Amniotic stem cell (primary cell): ENCODE measurements at places on chromosomes 6 and 20.

DNA sequence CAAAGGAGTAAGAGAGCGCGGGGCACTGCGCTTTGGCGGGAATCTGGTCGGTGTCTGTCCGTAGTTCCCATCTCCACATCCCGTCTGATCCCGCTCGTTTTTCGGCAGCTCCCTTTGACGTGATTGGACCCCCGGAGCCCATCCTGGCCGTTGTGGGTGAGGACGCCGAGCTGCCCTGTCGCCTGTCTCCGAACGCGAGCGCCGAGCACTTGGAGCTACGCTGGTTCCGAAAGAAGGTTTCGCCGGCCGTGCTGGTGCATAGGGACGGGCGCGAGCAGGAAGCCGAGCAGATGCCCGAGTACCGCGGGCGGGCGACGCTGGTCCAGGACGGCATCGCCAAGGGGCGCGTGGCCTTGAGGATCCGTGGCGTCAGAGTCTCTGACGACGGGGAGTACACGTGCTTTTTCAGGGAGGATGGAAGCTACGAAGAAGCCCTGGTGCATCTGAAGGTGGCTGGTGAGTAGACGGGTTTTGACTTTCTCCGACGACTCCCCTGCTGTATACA, 1.4 kb downstream of the BTN1A1 start:
- no peak for DNase-seq

DNA sequence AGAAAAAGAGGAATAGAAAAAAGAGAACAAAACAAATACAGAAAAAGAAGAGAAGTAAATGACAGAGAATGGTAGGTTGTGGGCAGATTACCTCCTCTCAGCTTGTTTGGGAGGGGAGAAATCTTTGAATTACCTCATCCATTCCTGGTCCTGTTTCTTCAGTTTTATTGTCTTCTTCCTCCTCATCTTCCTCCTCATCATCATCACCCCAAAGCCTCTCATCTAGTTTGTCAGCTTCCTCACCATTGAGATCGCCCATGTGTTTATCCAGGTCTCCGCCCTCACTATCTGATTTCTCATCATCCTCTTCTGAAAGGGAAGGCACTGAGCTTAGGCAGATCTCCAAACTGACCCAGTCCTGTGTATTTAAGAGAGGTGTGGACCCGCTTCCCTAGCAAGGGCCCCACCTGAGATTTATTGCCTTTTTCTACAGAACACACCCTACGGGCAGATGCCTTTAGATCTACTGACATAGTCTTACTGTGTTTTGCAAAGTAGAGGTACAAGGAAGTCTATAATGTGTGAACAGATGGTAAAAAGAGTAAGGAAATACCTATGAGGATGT, 24.2 kb upstream of the LYRM2 start:
- DNase-seq = no peak

GRCh38 chr6:152750694-152751093, at the start of gene VIP:
Gene VIP, plus strand, starts transcription at chr6:152750797. Its CDS starts 1,381 bp downstream, at chr6:152752178.
- DNase-seq = no peak

GRCh38 chr6:146357578-146358430, 185.8 kb upstream of the RAB32 start:
- peak; percentile 49 for DNase-seq

GRCh38 chr20:15760001-15760621, 813.1 kb downstream of the KIF16B start:
- DNase-seq = no peak

DNA sequence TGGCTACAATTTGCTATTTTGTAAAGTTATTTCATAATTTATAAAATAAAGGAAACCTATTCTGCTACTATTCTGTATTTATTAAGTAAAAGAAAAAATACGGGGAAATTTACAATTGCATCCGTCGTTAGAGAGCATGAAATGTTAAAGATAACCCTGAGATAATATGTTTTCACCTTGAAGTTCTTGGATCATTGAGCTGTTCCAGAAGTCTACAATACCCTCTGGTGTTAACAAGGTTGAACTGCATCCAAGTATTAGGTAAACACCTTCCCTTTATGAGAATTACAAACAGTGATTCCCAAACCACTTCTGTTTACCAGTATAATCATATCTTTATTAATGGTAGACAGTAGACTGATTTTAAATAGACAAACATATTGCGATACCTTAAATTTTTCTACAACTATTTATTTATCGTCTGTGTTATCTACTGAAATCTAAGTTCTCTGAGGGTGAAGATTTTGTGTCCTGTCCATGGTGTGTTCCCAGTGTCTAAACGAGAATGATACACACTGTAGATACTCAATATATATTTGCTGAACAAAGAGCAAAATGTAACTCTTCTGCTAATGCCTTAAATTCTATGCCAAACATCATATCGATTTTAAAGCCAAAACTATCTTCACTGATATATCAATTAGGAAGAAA, 28.2 kb downstream of the TBC1D32 start:
- no peak for DNase-seq

- DNase-seq = no peak
These were observed 37.4 kb downstream of the PLCG1 start for GRCh38 chr20:41174782-41175181.

DNA sequence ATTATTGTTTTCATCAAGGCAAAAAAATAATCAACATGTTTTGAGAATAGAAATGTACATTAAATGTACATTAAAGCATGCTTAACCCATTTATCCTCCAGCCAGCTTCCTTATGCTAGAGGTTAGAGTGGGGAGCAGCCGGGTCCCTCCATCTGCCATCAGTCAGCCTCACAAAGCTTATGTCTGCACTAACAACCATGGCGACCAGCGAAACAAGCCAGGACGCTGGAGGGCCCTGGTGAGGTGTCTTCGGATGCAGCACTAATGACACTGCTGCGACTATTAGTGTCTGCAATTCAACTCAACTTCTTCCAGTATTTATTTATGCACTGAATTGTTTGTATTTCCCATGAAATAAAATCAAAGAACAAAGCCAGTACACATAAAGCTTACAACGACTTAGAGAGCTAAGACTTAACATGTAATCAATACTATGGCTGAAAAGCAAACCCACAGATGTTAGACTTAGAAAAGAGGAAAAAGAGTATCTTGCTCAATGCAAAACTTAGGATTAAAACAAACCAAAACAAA, 6.8 kb downstream of the CLDN20 start:
- DNase-seq = no peak

DNA sequence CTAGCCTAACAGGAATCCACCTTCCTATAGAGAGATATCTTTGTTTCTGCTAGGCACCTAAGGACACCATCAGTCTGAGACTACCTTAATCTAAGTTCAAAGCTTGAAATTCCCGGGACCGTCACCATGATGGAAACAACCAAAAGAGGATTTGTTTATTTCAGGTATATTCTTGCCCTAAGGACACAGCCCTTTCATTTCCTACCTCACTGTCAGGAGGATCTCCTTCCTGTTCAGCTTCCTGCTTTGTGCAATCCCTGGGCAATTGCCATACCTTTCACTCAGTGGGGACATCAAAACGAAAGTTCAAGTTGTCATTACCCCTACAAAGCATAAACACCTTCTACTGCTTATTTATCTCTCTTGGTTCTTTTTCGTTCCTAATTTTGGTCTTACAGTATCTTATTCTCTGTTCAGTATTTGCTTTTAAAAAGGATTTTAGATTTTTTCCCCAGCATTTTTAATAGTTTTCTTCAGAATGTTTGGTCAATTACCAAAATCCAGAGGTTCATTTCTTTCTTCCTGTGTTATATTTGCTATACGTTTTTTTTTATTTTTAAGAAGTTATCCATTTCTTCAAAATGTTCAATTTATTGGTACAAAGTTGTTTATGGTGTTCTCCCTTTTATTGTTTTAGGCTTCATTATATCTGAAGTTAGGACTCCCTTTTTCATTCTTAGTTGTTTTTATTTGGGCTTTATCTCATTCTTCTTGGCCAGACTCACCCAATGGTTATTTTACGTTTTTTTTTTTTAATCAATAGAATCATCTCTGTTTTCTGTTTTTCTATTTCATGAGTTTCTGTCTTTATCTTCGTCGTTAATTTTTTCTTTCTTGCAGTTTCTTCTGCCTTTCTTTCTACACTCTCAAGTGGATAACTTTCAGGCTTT, 13.0 kb upstream of the TBPL1 start:
- DNase-seq = no peak

DNA sequence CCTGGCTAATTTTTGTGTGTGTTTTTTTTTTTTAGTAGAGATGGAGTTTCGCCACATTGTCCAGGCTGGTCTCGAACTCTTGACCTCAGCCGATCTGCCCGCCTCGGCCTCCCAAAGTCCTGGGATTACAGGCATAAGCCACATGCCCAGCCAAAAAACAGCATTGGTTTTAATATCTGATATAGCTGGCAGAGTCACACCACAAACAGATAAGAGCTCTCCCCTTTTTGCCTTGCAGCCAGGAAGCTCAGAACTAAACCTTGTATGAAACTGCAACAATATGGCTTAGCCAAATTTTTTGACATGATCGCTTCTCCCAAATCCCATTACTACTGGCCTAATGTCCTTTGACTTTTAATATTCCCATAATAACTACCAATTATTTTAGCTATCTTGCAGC, 4.9 kb downstream of the ACOT8 start:
- no peak for DNase-seq

- DNase-seq = no peak
These were observed 40.0 kb downstream of the KATNA1 start for GRCh38 chr6:149608381-149608982.

DNA sequence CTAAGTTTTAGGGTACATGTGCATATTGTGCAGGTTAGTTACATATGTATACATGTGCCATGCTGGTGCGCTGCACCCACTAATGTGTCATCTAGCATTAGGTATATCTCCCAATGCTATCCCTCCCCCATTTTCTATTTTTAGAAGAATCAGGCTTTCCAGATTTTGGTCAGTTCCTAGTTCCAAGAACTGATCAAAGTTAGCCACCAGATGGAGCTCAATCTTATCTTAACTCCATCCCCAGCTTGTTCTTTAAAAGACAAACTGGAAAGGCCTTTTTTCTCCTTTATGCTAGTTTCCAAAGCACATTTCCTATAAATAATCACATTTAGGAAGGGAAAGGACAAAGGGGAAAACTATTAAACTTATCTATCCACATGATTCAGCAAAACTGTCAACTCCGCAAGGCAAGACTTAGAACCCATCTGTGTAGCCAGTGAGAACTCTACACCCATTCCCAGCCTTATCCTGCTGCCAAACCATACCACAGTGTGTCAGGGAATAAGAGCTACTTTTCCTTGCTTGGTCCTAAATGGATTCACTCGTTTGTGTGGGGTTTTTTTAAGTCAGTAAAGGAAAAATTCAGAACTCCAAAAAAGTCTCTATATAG, 22.8 kb upstream of the KHDC1 start:
- DNase-seq = peak; percentile 64

DNA sequence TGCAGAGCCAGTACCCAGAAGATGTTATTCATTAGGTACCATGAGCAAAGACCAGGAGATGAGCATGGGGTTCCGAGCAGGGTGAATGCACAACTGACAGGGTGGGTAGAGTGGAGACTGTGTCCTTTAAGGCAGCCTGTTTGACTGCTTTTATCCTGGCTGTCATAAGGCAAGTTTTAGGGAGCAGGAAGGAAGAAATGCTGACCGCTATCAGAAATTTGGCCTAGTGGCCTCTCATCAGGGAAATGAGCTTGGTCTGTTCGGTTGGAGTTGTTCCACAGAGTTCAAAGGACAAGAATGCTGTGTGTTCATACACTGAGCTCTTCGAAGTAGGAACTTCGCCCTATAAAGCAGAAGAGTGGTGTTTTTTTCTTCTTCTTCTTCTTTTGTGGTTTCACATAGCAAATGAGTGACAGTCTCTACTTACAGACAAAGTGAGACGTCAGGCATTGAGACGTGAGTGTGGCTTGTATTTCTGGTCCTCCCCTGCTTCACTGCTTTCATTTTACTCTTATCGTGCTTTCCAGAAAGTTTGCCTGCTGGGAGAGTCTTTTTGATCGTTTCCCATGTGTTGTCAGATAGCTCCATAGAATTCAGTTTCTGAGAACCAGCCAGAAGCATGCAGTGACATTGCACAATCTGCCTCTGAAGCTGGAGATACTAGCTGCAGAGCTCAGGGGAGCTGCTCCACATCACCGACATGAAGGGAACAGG, at the start of gene CASS4:
Gene CASS4, plus strand, starts transcription at position 502 of the 714 bp plus-strand sequence. Its CDS starts 199 bp downstream, at position 701.
- DNase-seq = no peak

GRCh38 chr20:8635837-8636236, 433.1 kb upstream of the PLCB4 start:
- DNase-seq = no peak

- no peak for DNase-seq
These were observed 41.8 kb downstream of the RBM38 start for GRCh38 chr20:57432862-57433491.

GRCh38 chr6:153959276-153959675, 79.8 kb upstream of the OPRM1 start:
- no peak for DNase-seq

- DNase-seq = peak; percentile 50
These were observed 46.7 kb downstream of the GJA1 start for GRCh38 chr6:121482004-121482693.

- no peak for DNase-seq
These were observed 538.5 kb downstream of the BMP2 start for GRCh38 chr20:7305976-7306375.

GRCh38 chr6:124682751-124683150, 279.5 kb upstream of the RNF217 start:
- DNase-seq = no peak

DNA sequence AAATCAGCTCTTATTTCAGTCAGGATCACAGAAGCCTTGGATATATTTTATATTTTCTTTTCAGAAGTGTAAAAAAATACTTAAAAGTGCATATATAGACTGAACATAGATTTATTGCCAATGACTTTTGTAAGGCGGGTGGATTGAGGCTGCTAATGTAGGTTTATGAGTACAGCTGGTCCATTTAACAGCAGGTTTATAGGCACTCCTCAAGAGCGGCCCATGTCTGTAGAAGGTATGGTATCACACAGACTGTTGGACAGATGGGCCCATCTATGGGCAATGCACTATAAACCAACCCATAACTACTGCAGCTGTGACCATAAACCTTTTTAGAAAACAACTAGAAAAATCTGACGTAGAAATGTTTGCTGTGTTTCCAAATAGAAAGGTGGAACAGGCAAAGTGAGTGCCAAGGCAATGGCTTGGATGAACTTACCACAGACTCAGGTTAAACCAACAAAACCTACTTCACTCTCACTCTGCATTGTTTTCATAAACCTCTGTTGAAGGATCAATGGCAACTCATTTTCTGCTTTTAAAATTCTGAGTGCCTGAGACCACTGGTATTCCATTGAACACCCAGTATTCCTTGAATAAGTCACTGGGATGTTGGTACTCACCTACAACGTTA, 170.6 kb upstream of the EYA4 start:
- DNase-seq = no peak

- no peak for DNase-seq
These were observed 60.0 kb upstream of the EZR start for GRCh38 chr6:158879180-158879579.

- peak; percentile 71 for DNase-seq
These were observed 428 bp upstream of the PRELID3B start for GRCh38 chr20:59042796-59043631.

GRCh38 chr6:110690106-110690654, 125.1 kb downstream of the CDK19 start:
- DNase-seq = no peak

GRCh38 chr6:48754641-48755040, 643.6 kb upstream of the PTCHD4 start:
- DNase-seq = no peak

GRCh38 chr6:12034837-12035236, 22.7 kb downstream of the HIVEP1 start:
- no peak for DNase-seq

- no peak for DNase-seq
These were observed 119.4 kb upstream of the PRND start for GRCh38 chr20:4602297-4602631.
